Activated CD4-positive, alpha-beta T cell treated with anti-CD3 and anti-CD28 coated beads, Interleukin-10, Interleukin-2, amounts not matched to agents 100 ng/mL and 50 ng/mL, durations not matched to agents 16 hours and 8 hours (primary cell): ENCODE measurements at places on chromosomes 13 and 19.
A peak's percentile ranks its signal among the peaks of the same experiment; 100 is the strongest.

DNA sequence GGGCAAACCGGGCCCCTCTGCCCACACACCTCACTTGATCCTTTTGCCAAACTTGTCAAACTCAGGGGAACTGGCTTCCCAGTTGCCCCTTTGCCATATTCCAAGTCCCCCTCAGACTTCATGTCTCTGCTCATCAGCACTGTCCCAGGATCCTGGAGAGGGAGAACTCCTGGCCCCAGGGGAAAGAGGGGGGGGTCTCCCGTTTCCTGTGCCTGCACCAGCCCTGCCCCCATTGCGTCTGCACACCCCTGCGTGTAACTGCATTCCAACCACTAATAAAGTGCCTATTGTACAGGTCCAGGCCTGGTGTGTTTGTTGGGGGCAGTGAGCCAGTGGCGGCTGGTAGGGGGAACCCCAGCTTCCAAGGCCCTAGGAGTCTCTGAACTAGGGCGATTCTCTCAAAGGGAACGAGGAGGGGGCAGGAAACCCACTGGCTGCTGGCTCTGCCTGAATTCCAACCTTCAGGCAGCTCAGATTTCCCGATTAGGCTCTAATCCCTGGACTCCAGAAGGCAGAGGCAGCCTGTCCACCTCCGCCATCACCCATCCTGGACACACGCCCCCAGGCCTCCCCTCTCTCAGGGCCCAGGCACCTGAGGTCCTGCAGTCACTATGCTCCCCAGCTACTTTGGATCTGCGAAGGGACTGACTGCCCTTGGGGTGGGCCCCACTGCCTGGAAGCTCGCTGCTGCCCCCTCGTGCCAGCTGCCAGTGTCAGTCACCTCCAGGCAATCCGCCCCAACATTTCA, 9.7 kb upstream of the ILF3 start:
- DNase-seq, result peak; percentile 81

GRCh38 chr19:36750066-36750691, 22.4 kb downstream of the ZNF850 start:
- DNase-seq, result no peak

GRCh38 chr19:10819124-10820060, 16.6 kb downstream of the TMED1 start:
- DNase-seq, result no peak

DNA sequence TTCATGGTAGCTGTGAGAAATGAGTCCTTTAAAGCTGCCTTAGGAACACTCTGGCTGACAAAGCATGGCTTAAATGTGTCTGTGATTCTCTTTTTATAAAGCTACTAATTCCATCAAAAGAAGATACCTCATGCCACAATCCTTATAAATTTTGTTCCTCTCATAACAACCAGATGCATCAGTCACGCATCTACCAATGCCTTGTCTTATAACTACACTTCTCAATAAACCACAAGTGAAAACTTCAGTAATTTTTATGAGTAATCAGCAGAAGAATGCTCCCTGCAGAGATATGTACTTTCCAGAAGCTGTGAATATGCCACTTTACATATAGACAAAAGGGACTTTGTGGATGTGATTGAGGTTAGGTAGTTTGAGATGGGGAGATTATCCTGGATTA, 147.8 kb downstream of the SUCLA2 start:
- DNase-seq, result no peak

DNA sequence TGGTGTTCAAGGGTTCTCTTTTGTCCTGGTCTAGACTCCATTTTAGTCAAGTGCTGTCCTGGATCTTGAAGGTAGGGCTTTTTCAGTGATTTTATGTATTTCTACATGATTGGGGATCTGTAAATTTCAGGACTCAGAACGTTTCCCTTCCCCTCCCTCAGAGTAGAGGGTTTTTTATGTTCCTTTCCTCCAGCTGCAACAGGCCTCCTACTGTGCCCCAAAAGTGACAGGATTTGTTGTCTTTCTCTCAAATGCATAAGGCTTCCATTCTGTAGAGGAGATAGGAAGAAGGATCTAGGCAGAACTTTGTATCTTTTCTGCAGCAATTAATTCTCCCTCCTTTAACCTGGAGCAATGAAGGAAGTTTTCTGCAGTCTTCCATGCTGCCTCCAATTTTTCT, 251.3 kb downstream of the MAB21L1 start:
- DNase-seq, result no peak

DNA sequence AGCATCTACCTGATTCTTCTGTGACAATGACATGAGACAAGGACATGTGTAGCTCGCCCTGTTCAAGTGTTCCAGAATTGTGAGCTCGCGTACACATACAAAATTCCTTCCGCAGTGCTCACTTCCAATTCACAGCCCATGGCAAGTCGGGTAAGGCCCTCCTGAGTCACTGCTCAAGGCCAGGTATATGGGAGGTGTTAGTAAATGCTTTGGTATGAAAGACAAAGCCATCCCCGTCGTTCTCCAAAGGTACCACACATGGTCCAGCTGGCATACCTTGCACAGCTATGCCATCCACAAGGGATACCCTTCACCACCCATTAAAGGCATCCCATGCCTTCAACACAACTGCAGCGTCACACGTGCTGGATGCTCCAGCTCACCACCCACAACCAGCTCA, 4.4 kb upstream of the ELL start:
- DNase-seq, result no peak

DNA sequence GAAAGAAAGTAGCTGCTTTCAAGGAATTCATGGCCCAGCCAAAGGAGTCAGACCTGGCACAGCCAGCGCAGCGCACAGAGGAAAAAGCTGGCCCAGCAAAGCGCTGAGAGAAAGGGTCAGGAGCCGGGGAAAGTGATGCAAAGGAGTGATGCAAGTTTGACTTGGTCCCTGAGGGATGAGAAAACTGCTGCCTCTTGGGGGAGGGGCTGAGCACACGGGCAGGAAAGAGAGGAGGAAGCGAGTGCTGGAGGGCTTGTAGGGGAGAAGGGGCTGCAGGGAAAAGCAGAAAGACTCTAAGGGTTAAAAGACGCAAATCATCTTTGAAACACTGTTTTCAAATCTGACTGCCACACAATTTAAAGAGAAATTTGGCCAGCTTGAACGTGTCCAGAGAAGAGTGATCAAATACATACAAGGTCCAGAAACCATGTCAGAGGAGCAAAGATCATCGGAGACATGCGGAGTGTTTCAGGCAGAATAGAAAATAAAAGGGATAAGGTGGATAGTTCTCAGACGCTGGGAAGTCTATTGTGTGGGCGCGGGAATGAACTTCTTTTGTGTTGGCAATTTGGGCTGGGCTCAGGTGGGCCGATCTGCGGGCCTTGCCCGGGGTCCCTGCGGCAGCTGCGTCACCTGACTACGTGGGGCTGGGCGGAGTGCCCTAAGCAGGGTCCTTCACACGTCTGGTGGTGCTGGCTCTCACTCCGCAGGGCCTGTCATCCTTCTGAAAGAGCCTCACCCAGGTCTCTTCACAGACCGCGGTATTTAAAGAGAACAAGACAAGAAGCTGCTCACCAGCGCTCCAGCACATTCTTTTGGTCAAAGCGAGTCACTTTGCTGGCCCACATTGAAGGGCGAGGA, 18.1 kb downstream of the N4BP2L1 start:
- no peak for DNase-seq

GRCh38 chr13:28464861-28465460, 30.0 kb downstream of the FLT1 start:
- no peak for DNase-seq

GRCh38 chr19:33771384-33772101, 25.1 kb upstream of the KCTD15 start:
- DNase-seq, result peak; percentile 78

GRCh38 chr19:18254546-18255503, 19.4 kb downstream of the IQCN start:
- DNase-seq, result no peak

DNA sequence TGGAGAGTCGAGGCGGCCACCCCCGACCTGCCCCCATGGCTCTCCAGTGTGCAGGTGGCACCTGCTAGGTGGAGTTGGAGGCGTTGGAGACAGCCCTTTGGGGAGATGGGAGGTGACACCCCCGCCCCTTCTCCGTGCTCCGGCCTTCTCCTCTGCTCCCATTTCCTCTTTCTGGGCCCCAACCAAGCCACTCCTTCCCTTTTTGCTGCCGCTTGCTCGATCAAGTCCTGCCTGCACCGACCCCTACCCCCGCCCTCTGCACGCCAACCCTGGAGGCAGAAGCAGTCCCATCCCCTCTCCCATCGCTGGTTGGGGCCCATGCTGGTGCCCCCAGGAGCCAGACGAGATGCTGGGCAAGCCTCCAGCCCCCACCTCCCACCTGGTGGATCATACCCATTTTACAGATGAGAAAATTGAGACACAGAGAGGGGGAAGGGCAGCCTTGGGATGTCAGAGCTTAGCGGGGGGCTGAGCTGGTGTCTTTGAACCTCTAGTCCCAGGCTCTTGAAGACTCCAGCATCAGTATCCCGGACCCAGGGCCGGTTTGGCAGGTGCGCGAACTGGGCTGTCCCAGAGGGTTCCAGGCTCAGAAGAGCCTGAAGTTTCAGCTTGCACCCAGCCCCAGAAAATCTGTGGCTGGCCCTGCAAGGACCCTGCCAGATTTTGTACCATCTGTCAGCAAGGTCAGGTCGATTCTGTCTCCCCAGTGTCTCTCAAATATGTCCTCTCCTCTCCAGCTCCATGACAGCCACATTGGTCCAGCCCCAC, 10.3 kb downstream of the GNA15 start:
- no peak for DNase-seq

GRCh38 chr19:10736189-10736588, 18.3 kb downstream of the DNM2 start:
- DNase-seq, result no peak

- DNase-seq, result no peak
Measured at GRCh38 chr13:44385401-44385800, 11.8 kb downstream of the SERP2 start.

DNA sequence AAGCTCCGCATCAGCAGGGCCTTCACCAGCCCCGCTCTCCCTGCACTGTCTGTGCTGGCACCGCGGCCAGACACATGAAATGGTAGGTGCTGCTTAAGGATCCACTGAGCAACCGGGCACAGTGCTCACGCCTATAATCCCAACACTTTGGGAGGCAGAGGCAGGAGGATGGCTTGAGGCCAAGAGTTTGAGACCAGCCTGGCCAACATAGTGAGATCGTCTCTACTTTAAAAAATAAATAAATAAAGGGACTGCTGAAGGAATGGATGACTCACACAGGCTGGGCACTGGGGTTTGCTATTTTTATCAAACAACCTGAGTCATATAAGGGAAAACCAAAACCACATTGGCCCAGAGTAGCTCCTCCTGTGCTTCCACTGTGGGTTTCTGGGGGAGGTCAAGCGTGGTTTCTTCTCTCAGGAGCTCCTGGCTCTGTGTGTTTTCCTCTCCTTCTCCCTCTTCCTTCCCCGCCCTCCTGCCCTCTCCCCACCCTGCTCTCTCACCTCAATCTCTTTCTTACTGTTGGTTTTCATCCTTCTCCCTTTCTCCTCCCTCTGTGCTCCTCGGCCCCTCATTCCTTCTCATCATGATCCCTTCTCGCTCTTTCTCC, 21.3 kb downstream of the VRK3 start:
- peak; percentile 77 for DNase-seq

GRCh38 chr19:15279326-15279904, 47.2 kb upstream of the EPHX3 start:
- no peak for DNase-seq

DNA sequence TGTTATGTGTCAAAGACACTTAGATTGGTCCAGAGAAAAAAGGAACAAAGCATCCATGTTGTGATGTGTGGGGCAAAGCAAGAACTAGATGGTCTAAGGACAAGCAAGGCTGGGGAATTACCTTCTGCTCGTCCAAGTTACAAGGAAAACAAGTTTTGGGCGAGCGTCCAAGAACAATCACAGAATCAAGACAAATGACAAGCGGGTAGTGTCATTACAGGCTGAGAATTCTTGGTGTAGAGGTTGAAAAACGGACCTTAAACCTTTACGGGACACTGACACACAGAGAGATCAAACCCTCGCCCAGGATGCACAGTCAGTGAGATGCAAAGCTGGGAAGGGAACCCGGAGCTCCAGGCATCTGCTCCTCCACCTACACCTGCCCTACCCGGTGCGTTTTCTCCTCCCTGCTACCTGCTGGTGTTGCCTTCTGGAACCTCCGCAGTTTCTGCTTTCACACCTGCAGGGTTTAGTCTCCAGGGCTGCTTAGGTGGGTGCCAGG, 515 bp upstream of the ZNF324B start:
- DNase-seq, result no peak

DNA sequence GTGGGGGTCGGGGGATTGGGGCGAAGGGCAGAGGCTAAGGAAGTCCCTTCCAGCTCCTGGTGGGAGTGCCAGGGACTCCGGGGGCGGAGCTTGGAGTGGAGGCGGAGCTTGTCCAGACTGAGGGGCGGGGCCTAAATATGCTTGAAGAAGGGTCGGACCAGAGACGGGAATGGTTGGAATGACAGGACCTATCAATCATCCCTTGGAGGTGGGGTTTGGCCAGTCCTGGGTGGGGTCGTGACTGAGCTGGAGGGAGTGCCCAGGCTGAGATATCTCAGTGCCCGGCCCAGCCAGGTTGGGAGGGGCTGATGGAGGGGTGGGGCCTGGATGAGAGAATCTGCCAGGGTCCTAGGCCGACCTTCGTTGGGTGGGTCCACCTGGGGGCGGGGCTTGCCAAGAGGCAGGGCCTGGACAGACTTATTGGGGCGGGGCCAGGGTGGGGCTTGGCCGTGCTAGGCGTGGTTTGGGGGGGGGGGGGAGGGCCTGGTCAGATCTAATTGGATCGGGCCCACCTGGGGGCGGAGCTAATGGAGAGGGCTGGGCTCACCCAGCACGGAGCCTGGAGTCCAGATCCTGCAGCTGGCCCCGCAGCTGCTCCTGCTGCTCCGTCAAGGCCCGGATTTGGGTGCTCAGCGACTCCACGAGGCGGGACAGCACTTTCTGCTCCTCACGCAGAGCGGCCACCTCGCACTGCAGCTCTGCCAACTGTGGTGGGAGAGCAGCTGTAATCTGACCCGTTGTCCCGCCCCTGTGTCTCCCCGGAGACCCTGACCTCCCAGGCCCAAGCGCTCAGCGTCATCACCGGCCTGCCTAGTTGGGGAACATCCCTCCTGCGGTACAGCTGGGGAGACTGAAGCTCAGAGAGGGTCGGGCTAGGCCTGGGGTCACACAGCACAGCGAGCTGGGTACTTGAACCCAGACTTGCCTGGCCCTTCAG, 2.6 kb upstream of the WIZ start:
- DNase-seq, result peak; percentile 21

DNA sequence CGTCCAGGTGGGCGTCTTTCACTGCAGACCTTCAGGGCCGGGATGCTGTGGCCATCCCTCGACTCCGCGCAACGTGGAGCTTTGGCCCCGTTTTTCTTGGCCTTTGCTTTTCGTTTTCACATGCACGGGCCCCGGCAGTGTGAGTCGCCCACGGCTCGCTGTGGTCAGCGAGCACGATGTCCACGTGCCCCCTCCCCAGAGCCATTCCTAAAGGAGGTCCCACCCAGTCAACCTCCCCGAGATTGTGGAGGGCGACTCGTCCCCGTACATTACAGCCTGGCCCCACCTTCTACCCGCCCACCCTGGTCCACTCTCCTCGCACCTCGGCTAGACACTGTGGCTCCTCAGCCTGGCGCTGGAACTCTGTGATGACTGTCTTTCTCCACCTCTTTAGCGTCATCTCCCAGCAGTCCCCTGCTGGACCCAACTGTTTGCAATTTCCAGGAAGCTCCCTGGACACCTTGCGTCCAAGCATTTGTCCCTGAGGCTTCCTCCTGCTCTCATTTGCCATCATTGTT, 405 bp downstream of the ZNF446 start:
- DNase-seq, result no peak

- DNase-seq, result no peak
Measured at GRCh38 chr13:76043874-76044273, 407.7 kb downstream of the LMO7 start.

GRCh38 chr19:35404879-35405622, 34.2 kb downstream of the GPR42 start:
- peak; percentile 72 for DNase-seq

- no peak for DNase-seq
Measured at GRCh38 chr13:29810145-29810742, 40.2 kb downstream of the UBL3 start.
